ENCODE measurements at places on chromosomes 6 and 20. TPM values are rescaled to one million over a fixed set of nuclear protein-coding genes. Genes with fewer than 3 reads are reported as not detected.

DNA sequence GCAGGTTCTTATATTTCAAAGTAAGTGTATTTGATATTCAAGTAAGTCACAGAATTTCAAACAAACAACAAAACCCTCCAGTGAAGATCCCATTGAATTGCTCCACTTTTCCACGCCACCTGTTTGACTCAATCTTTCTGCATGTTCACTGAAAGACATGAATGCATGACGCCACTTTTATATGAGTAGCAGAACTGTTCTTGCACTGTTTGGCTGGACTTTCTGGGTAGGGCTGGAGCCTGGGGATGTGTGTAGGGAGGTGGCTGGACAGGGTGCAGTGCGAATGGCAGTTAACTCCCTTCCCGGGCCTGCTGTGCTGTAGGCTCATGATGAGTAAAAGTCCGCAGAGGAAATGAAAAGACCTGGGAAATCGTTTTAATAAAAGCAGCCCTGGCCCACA, 39.7 kb downstream of the IL20RA start:
- DNase-seq: no peak

DNA sequence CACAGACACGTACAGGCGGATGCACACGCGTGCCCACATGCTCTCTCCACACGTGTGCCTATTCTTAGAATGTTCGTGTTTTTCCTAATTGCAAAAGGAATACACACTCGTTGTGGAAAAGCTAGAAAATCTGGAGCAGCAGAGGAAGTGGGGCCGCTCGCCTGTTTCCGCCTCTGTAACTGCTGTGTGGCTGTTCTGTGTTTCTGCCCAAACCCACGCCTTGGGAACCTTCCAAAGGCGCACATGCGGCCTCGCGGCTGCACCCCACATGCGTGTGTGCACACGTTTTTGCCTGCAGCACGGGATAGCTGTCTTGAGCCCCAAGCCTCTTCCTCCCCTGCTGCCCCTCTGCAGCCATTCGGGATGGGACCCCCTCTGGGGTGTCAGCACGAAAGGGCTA, 12.2 kb downstream of the SLC17A9 start:
- DNase-seq: no peak

DNA sequence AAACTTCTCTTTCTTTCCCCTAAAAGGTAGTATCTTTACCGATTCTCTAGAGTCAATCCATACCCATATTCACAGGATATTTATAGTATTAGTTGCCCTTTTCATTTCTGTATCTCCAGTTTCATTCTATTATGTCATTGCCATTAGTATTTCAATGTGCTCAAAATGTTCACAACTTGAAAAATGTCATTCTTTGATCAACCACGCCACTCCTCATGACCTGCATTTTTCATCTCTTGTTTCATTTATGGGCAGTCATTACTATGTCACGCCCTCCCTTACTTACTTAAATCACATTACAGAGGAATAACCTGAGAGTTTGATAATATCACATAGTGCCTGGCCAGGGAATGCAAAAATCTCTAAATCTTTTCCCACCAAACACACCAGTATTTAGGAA, 427.3 kb upstream of the GJE1 start:
- DNase-seq: no peak

DNA sequence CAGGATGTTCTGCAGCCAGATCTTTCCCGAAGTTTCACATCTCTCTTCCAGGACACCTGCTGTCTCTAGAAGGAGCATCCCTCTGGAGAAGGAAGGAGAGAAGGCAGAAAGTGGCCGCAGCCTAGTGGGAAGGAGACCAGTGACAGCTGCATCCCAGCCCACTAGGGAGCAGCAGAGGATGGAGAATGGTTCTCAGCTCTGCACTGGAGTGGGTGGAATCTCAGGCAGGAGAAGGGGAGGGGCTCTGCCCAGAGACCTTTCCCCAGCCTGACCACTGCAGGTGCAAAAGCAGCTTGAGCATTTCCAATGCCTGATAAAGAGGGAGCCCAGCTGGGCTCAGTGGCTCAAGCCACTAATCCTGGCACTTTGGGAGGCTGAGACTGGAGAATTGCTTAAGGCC, 32.3 kb downstream of the NCR2 start:
- DNase-seq: peak; percentile 74

DNA sequence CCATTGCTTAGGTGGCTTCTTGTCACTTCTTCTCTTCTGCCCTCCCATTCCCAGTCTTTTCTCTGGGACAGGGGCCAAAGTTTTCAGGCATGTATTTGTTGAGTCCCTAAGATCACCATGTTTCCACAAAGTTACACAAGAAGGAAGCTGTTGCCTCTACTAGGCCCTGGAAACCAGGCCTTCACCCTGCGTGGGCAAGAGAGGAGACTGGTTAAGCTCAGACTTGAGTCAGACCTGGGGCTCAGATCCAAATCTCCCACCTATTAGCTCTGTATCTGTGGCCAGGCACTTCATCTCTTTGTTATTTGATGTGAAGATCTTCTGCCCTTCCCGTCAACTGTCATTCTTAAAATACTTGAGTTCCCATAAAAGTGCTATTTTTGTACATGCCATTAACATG, 154.6 kb downstream of the SASH1 start:
- DNase-seq: no peak

GRCh38 chr6:131929264-131929663, 21.9 kb downstream of the CCN2 start:
- DNase-seq: no peak

DNA sequence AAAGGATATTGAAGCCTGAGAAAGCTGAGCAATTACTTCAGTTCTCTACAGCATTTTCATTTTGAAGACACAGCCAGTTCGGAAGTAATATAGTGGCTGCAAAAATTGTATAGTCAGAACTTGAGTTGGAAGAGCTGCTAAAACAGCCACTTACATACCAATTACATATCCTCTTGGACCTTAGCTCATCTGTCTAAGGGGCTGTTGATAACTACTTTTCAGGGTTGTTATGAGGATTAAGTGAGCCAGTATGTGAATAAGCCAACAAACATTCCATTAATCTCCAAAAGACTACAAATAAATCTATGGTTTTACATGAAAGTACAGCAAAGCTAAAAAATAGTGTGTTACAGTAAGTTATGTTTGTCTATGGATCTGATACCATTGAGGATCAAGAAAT, 59.7 kb downstream of the TMEM200A start:
- DNase-seq: no peak

DNA sequence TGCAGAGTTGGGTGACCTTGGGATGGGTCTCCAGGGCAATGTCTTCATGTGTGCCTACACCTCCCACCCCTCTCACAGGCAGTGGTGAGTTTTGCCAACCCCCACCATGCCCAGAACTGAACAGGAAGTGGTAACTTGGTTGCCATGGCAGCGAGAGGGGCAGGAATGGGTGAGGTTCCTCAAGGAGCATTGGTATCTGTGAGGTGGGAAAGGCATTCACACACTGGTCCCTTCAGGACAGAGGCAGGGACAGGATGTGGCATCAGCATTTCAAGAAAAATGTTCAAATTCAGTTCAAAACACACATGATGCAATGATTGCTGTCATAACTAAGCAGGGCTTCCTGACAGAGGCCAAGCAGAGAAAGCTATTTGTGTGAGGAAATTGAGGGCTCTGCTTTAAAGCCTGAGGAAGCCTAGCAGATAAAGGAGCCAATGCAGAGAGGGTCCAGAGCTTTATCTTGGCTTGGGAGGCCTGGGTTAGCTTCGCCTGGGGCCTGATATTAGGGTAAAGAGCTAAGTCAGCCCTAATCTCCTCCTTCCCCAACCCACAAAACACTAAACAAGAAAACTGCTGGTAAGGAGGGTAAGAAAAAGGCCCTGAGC, 551 bp downstream of the TREML2 start:
- no peak for DNase-seq

DNA sequence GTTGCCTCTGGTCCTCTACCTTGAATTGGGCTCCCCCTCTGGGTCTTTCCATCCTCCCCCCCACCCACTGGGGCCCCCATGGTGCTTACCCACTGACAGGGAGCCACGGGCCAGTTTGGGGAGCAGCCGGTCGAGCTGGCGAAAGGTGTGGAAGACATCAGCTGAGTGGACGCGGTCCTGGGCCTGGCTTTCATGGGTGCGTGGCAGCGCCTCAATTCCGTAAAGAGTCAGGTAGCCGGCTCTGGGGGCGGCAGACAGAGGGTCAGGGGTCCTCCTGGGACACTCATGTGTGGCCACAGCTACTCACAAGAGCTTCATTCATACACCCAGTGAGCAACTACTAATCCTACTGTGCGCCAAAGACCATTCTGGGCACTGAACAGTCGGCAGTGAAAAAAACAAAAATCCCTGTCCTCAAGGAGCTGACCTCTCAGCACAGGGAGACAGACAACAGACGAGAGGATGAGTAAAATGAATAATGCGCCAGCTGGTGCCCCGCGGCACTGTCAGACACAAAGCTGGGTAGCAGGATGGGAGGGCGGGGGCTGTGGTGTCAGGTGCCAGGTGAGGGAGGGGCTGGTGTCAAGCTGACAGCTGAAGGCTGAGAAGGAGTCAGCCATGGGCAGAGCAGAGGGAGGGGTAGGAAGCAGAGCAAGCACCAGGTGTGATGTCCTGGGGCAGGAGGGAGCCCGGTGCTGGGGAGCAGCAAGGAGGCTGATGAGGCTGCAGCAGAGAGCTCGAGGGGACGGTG, 28.3 kb downstream of the PTGIS start:
- DNase-seq: no peak

GRCh38 chr6:166599205-166599604, 12.7 kb upstream of the RAMACL start:
- no peak for DNase-seq

GRCh38 chr6:49912196-49912595, 45.9 kb upstream of the CRISP1 start:
- DNase-seq: no peak

DNA sequence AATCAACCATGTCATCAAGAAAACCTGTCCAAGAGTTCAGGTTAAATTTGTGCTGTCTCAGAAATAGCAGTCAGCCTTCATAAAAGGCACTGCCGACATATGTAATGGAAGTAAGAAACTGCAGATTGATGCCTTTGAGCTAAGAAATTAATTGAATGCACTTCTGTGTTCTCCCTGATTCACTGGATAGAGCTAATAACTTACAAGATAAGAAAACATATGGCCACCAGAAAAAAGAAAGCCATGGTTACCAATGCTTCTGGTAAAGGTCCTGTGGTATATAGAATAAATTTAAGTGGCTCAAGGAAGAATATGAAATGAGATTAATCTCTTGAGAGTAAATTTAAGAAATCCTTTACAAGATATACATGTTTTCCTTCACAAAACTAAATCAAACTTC, 242.5 kb upstream of the UFL1 start:
- no peak for DNase-seq

DNA sequence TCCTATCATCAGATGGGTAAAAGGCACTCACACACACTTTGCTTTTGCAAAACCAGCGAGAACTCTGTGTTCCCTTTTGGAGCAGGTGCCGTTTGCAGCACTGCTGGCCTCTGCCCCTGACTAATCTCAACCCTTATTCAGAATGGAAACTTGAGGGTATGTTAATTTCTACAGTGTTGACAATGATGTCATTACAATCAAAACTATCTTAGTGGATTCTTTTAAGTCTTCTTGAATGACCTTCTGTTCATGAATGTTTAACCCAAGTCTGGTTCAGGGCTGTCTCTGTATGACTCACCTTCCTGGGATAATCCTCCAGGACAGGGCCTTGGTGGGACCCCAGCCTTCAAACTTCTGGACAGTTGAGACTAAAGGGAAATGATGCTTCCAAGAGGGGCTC, 197.9 kb downstream of the CDH4 start:
- no peak for DNase-seq

DNA sequence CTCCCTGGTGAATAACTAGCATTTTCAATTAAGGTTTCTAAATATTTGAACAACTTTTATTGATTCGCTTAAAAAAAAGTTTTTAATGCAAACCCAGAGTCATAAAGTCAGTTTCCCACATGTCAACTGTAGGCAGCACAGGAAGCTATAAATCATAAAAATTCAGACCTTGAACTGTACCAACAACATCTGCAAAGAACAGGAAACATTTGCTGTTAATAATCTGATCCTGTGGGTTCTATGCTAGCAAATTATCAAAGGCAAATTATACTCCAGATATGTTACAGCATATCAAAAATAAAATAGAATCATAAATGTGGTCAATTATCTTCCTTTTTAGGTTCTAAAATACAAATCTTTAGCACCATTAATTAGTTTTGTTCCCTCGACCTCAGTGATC, 16.6 kb upstream of the MAP7 start:
- DNase-seq: no peak

DNA sequence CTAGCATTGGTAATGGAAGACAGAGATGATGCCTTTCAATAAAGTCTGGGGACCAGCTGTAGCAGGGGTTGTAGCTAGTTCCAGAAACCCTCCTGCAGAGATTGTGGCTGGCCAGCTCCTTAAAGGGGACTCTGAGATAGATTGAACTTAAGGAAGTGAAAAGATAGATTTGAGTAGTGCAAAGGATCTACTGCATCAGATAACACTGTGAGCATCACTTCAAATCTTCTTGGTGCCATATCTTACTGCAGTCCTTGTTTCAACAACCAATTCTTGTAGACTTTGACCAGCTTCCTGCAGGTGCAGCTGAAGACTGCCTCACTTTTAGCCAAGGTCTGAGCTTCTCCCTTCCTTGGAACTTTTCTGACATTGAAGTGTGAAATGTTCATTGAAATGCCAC, 14.8 kb upstream of the CEP162 start:
- no peak for DNase-seq

DNA sequence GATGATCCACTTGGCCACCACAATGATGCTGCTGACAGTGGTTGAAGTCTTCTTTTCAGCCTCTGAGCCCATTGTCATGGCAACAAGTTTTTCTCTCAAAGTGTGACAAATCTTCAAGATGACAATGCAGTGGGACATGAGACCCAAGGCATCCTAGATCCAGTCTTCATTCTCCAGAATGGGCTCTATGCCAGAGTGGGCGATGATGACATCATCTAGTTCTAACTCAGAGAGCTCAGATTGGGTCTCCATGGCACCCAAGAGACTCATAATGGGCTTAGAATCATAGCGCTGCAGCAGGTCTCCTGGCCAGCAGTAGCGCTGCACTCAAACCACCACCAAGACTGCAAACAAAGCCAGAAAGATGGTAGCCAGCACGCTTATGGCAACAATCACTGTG, 973.6 kb downstream of the EYS start:
- DNase-seq: no peak

- no peak for DNase-seq
Measured at GRCh38 chr20:46974669-46975434, 80.2 kb downstream of the EYA2 start.

GRCh38 chr6:487956-488355, 96.4 kb downstream of the IRF4 start:
- DNase-seq: peak; percentile 96

GRCh38 chr20:6993011-6993410, 225.5 kb downstream of the BMP2 start:
- DNase-seq: no peak

ZKSCAN8 gene
- 31.0 TPM for total RNA-seq

ANGPT4 gene
- total RNA-seq: 0.20 TPM

ITPR3 gene
- 2.5 TPM for total RNA-seq

LY6G6D gene
- total RNA-seq: 1.7 TPM

TMC2 gene
- 1.4 TPM for total RNA-seq

MDFI gene
- 2.6 TPM for total RNA-seq

PLG gene
- 0.97 TPM for total RNA-seq

ZFAND3 gene
- 76.9 TPM for total RNA-seq

DEFB123 gene
- not detected for total RNA-seq

HLA-DMB gene
- 5.7 TPM for total RNA-seq

TASP1 gene
- 23.2 TPM for total RNA-seq

NKX2-2 gene
- 6.8 TPM for total RNA-seq
